Fibroblast of skin of abdomen (primary cell): ENCODE measurements at places on chromosomes 4 and X.
A peak's percentile ranks its signal among the peaks of the same experiment; 100 is the strongest.

DNA sequence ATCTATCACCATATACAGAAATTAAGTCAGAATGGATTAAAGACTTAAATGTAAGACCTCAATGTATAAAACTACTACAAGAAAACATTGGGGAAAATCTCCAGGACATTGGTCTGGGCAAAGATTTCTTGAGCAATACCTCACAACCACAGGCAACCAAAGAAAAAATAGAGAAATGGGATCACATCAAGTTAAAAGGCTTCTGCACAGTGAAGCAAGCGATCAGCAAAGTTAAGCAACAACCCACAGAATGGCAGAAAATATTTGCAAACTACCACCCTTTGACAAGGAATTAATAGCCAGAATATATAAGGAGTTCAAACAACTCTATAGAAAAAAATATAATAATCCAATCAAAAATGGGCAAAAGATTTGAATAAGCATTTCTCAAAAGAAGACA lies 236.9 kb upstream of the EMCN start:
- DNase-seq = no peak

GRCh38 chrX:112630187-112630586 lies 49.6 kb downstream of the LHFPL1 start:
- DNase-seq = peak; percentile 78

GRCh38 chrX:66674506-66674905 lies 35.6 kb upstream of the EDA2R start:
- no peak for DNase-seq

DNA sequence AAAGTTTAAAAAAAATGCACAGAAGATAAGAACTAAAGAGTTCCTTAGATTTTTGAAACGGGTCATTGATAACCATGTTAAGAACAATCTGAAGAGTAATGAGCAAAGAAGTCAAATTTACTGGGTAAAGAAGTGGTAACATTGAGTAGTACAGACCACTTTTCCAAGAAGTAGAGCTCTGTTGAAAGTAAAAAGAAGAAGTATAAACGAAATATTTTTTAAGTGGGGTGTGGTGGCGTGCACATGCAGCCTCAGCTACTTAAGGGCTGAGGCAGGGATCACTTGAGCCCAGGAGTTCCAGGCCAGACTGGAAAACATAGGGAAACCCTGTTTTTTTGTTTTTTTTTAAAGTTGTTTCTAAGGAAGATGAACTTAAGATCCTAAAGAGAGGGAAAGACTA lies 68.5 kb downstream of the UBA6 start:
- DNase-seq = no peak

DNA sequence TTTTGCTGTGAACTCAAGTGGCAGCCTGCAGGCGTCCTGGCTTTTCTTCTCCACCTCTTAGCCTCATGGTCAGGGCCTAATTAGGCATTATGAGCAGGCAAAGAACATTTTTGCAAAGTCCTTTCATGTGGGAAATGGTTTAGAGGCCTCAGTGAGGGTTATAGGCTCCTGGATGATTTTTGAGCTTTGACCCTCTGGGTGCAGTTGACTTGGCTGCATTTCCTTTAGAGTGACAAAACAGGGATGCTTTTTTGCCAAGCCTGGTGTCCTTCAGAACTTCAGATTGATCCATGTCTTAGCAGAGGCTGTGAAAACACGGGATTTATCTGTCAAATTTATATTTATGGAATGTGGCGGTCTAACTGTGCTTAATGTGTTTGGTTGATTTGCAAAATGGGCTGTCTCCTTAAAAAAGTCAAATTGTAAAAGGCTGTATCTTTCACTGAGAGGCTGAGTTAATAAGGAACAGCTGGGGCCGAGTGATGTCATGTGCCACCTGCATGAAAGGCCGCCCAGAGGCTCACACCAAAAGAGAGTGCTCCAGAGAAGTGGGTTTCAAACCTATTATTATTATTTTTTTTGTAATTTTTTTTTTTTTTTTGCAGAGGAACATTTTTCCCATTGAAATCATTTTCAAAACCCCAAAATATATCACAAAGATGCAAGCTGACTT lies 192.2 kb upstream of the ARX start:
- no peak for DNase-seq

DNA sequence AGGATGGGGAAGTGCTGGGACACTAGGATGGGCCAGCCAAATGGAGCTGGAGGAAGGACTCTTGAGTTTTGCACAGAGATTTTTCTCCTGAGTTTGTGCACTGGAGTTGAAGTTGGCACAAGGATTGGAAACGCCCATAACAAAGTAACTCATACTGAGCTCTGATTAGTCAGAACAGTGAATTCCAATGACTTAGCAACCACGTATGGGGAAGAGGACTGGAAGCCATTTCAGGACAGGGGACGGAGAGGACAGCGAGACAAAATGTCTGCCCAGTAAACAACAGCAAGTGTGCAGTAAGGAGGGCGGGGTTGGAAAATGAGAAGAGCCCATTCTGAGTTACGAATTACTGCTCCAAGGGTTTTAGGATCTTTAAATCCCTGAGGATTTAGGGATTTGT lies 5.9 kb downstream of the RIPPLY1 start:
- peak; percentile 37 for DNase-seq
